ENCODE measurements at places on chromosomes 7 and 10.

GRCh38 chr10:93701866-93702209 is 554 bp downstream of the FRA10AC1 start:
- no peak for DNase-seq

- DNase-seq = no peak
These were observed 12.5 kb upstream of the HERPUD2 start for GRCh38 chr7:35707422-35707821.

GRCh38 chr10:103916254-103916653 is 1.7 kb downstream of the STN1 start:
- DNase-seq = no peak

DNA sequence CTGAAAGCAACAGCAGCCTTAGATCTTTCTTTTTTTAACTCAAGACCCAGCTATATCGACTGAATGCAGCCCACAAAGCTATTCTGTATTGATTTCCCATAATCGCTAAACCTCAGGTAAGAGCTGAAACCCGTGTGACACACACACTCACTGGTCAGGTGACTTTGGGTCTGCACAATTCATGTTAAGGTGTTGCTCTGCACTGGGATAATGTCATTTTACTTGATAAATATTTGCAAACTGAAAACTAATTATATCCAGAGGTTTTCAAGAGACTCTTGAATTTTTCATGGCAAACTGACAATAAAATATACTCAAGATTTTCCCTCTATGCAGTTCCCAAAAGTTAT is 33.1 kb downstream of the SCRN1 start:
- DNase-seq = no peak

DNA sequence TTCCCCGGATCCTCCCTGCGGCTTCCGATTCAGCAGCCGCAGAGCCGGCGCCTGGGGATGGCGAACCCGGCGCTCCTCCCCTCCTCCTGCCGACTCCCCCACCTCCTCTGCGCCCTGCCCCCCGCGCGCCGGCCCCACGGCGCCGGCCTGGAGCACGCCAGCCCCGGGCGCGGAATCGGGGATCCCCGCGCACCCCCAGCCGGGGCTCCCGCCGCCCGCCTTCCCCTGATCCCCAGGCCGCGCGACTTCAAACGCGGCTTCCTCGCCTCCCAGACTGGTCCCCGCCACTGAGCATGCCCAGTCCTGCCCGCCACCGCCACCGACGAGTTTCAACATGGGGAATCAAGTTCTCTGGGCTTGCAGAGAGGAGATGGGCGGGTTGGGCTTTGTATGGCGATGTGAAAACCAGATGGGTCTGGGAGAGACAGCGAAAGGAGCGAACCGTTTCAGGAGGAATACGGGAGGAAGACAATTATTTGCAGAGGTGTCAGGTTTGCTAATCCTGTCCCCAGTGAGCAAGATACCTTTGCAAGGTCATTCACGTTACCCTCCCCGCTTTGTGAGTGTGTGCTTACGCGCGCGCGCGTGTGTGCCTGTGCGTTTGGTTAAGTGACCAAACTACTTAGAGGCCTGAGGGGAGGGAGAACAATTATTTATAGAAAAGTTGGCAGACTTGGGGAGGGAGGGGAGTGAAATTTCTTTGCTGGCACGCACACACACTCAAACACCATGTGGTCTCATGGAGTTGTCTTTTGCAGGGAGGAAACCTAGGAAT is at the start of gene PANK1:
PANK1 (minus strand) TSS at position 276 of the 775 bp plus-strand sequence. CDS start 351 bp downstream, outside the sequence.
- DNase-seq = peak; percentile 80

DNA sequence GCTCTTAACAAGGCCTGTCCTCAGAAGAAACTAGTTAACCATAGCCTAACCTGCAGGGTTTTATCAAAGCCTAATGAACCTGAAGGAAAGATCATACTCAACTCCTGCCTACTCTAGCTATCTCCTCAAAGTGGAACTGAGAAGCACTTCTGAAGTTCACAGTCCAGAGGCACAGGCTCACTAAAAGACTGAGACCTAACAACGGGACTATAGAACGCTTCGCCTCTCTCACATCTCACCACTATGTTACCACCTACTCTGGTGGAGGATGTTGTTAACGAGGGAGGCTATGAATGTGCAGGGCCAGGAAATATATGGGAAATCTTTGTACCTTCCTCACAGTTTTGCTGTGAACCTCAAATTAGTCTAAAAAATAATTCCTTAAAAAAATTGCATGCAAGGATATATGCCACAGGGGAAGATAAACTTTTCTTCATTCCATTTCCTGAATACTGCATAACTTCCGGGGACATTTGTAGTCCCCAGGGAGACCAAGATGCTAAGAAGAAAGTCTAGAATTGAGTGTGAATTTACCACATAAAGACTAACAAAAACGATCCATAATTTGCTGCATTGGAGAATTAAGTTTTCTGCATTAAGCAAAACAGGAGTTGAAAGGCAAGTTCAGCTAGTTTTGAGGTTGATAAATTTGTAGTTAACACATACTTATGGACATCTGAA is 21.6 kb downstream of the LIPJ start:
- no peak for DNase-seq

DNA sequence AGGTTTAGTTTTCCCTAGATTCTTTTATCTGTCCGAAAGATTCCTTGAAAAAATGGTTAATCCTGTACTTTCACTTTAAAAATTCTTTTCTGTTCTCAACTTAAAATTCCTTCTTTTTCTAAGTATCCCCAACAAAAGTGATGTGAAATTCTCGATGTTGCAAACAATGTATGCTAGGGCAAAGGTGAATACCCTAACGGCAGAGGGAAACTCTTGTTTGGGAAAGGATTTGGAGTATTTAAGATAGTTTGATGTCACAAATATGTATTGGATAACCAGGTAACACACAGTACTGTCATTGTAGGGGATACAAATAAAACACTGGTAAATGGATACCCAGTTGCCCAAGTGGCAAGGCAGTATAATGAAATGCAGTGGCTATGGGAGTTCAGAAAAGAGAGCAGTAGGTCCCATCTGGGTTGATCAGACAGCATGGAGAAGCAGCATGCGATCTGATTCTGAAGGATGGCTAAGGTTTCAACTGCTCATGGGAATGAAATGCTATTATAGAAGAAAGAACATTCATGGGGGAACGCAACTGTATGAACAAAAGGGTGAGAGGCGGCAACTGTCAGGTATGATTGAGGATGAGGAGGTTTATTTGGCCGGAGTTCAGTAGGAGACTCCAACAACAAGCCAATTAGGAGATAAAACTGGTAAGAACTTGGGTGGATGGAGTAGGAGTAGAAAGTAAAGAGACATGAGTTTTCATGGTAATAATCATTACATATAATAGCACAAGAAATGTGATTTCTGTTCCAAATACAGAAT is 3.2 kb upstream of the EPC1 start:
- no peak for DNase-seq

- DNase-seq = no peak
These were observed 299.8 kb downstream of the CCDC3 start for GRCh38 chr10:12701696-12702095.

- no peak for DNase-seq
These were observed 71.0 kb downstream of the SEPTIN7 start for GRCh38 chr7:35871856-35872255.

Data from hypothalamus (tissue), 51 donors.